ENCODE measurements at places on chromosomes 12 and 14. TPM values are rescaled to one million over a fixed set of nuclear protein-coding genes. Genes with fewer than 3 reads are reported as not detected.

GRCh38 chr14:94176808-94177207, 2.7 kb downstream of the PPP4R4 start:
- H3K27me3 ChIP-seq, result no peaks in the 10 kb centered on the region
- H3K36me3 ChIP-seq, result no peaks in the 10 kb centered on the region
- H3K4me3 ChIP-seq, result no peak overlapping the region
- H3K27ac ChIP-seq, result no peak overlapping the region
- DNase-seq, result no peak
- peaks cover 6% of the 10 kb centered on the region for H3K4me1 ChIP-seq

- H3K27me3 ChIP-seq, result no peaks in the 10 kb centered on the region
- DNase-seq, result peak; percentile 68
- H3K4me1 ChIP-seq, result peaks cover 66% of the 10 kb centered on the region
- no peaks in the 10 kb centered on the region for H3K36me3 ChIP-seq
These were observed 10.8 kb downstream of the PACS2 start for GRCh38 chr14:105325303-105325702.

- H3K27ac ChIP-seq, result no peak overlapping the region
- no peak for DNase-seq
- H3K36me3 ChIP-seq, result no peaks in the 10 kb centered on the region
- no peaks in the 10 kb centered on the region for H3K4me1 ChIP-seq
- H3K4me3 ChIP-seq, result no peak overlapping the region
These were observed 159.6 kb upstream of the PZP start for GRCh38 chr12:9367828-9368227.

Gene GCN1
- 63.1 TPM for total RNA-seq

DNA sequence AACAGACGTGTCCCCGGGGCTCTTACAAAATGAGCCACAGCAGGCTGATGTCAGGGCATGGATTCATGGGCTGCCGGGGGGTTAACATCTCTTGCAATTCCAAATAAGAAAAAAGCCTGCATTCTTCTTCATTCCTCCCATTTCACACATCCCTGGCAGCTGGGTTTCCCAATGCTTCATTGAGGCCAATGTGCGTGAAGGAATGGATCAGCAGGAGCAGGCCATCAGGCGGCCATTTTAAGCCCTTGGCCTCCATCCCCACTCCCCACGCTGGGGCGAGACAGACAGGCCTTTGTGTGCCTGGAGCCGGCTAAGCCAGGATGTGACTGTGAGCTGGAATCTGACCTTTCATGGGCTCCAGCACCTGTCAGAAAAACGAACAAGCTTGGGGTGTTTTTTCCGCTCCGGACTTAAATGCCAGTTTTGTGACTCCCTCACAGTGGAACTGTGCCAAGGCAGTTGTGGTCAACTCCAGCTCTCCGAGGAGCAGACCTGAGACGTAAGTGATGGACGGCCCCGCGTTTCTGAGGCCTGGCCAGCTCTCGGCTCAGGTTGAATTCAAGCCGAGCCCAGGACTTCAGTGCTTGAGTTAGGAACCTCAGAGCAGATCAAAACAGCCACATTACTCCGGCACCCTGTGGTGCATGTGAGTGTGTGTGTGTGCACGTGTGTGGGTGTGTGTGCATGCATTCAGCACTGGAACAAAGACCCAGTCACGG, 133.1 kb downstream of the TMEM30B start:
- no peaks in the 10 kb centered on the region for H3K27me3 ChIP-seq
- peak overlapping the region; percentile 23 for H3K4me3 ChIP-seq
- H3K4me1 ChIP-seq, result peaks cover 30% of the 10 kb centered on the region
- peak overlapping the region; percentile 98 for H3K27ac ChIP-seq
- DNase-seq, result peak; percentile 79

Gene TAS2R14
- 0.52 TPM for total RNA-seq

GRCh38 chr14:67571991-67572323, 28.1 kb downstream of the PIGH start:
- no peak overlapping the region for H3K4me3 ChIP-seq
- no peak for DNase-seq
- H3K27me3 ChIP-seq, result no peaks in the 10 kb centered on the region
- H3K27ac ChIP-seq, result no peak overlapping the region

- no peak for DNase-seq
- H3K27ac ChIP-seq, result no peak overlapping the region
- no peaks in the 10 kb centered on the region for H3K36me3 ChIP-seq
- H3K4me1 ChIP-seq, result no peaks in the 10 kb centered on the region
- no peaks in the 10 kb centered on the region for H3K27me3 ChIP-seq
- no peak overlapping the region for H3K4me3 ChIP-seq
These were observed 63.6 kb downstream of the CHST11 start for GRCh38 chr12:104520242-104520900.

Gene NEMP1
- 2.4 TPM for total RNA-seq

All from psoas muscle (tissue), 8 donors.